ENCODE measurements at places on chromosomes 1 and 21. TPM values are rescaled to one million over a fixed set of nuclear protein-coding genes. Genes with fewer than 3 reads are reported as not detected.

Gene CYP4A22
- not detected for total RNA-seq

Gene LIN28A
- total RNA-seq = not detected

Gene DYNLT5
- total RNA-seq = not detected

Gene SLC2A5
- 5.9 TPM for total RNA-seq

Gene USF1
- total RNA-seq = 25.2 TPM

Gene ARHGEF10L
- 28.3 TPM for total RNA-seq

Gene MIB2
- 87.5 TPM for total RNA-seq

Gene UBXN10
- 0.04 TPM for total RNA-seq
